ENCODE measurements at places on chromosomes 4 and X. TPM values are rescaled to one million over a fixed set of nuclear protein-coding genes. Genes with fewer than 3 reads are reported as not detected.

GRCh38 chrX:104137496-104137895 lies 19.3 kb downstream of the SLC25A53 start:
- DNase-seq, result no peak

- no peak for DNase-seq
Observed at GRCh38 chr4:143082701-143083100, 102.0 kb upstream of the USP38 start.

DNA sequence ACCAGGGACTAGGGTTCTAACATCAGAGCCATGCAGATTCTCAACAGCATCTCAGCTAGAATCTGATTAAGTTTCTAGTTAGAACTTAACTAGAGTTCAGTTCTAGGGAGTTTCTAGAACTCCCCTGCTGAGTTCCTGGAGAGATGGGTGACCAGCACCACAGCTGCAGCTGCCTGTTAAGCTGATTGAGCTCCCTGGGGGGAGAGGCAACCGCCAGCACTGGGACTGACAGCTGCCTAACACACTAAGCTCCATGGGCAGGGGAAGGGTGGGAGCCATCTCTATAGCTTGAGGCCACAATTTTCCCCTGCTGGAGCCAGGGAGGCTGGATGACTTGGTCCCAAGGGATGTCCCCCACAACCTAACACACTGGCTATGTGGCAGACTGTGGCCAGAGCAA lies 84.2 kb downstream of the CHIC1 start:
- DNase-seq, result no peak

DNA sequence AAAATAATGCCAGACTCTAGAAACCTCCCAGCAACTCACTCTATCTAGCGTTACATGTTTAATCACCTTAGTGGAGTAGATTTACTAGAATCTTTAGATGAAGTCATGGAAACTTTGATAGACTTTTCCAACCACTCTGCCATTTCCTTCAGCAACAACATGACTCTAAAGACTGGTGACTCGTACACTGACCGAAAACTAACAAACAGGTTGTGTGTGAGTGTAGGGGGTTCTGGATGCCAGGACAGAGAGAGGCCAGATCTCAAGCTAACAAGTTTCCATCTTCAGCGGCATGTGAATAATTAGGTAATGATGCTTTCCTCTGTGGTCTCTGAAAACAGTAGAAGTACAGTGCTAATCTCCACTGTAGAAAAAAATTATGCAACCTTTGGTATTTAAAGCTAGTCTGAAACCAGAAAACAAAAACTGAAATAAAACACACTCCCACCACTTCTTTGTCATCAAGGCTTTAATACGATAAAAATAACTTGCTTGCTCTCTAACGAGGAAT lies 286.4 kb downstream of the PRDM5 start:
- DNase-seq, result no peak

DNA sequence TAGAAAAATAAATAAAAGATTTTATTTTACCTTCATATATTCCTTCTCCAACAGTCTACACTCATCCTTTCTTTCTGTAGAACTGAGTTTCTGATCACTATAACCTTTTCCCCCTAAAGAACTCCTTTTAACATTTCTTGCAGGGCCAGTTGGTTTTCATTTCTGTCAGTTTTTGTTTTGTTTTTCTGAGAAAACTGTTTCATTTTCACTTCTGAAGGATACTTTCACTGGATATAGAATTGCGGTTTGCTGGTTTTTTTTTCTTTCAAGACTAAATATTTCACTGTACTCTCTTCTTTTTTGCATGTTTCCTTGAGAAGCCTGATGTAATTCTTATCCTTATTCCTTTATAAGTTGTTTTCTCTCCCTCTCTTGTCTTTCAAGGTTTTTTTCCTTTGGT lies 90.4 kb upstream of the EOLA2 start:
- no peak for DNase-seq

The MAGEC3 gene
- total RNA-seq, result not detected

DNA sequence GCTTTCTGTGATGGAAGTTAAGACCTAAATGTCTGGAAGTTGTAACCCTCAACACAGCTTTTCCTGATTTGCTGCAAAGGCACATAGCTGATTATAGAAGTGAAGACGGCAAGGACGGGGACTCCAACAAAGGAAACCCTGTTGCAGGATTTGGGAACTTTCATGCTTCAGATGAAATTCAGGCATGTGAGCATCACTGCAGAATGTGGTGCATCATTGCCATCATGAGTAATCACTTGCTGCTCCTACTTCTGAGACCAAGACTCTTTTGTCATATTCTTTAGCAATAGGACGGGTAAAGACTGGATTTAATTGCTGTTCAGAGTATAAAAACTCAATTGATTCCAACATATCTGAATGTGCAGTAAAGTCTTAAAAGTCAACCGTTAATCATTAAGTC lies 35.8 kb downstream of the YIPF6 start:
- DNase-seq, result no peak

The POU3F4 gene
- total RNA-seq, result not detected

DNA sequence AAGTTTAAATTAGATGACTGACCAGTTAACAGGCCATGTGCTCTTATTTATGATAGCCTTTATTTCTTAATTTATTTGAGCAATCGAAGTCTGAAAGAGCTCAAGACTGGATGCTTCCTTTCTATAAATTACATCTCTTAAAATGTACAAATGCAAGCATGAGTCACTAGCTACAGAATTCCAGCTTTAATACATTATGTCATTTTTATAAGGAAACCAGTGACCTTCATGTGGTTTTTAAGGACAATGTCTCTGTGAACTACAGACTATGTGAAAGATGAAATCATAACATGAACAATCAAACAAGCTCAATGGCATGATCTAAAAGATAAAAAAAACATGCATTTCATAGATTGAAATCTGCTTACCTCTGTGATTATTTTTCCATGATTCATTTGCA lies 15.4 kb downstream of the HTR2C start:
- DNase-seq, result no peak

- DNase-seq, result no peak
Observed at GRCh38 chrX:42094218-42094617, 170.9 kb upstream of the CASK start.

- no peak for DNase-seq
Observed at GRCh38 chrX:21955403-21956189, 15.1 kb downstream of the SMS start.

DNA sequence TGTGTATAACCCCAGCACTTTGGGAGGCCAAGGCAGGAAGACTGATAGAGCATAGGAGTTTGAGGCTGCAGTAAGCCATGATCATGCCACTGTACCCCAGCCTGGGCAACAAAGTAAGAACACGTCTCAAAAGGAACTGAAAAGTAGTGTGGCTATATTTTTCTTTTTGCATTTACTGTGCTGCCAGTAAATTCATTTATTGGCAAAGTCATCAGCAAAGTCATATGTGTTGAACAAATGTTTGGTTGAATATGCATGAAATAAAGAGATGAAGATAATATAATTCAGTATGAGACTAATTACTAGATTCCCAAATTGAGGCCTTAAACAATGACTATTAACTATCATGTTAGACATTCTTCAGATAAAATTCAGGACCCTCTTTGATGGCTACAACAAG lies 829.1 kb downstream of the PCDH7 start:
- no peak for DNase-seq

- no peak for DNase-seq
Observed at GRCh38 chrX:105876658-105877057, 54.3 kb downstream of the NRK start.

GRCh38 chrX:136910565-136911035 lies 30.1 kb upstream of the RBMX start:
- no peak for DNase-seq

DNA sequence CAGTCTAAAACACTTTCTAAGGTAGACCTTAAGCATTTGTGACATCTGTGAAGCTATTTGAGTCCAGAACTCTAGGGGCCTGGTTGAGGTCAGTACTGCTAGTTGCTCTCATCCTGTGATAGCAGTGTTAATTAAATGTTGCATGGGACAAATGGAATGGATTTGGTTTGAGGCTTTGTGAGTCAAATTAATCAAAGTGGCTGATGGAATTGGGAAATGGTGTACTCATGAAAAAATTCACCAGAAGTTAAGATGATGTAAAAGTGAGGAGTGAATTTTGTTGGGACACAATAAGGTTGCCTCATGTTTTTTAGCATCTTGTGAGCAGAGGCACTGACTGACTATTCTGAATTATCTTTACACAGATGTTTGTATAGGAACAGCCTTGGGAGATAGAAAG lies 99.2 kb upstream of the ARSJ start:
- DNase-seq, result no peak

GRCh38 chrX:20063716-20064351 lies 52.9 kb downstream of the MAP7D2 start:
- DNase-seq, result no peak

The RAB9A gene
- 12.6 TPM for total RNA-seq

- DNase-seq, result no peak
Observed at GRCh38 chrX:56794404-56795230, 65.6 kb downstream of the NBDY start.

The SPANXB1 gene
- not detected for total RNA-seq

DNA sequence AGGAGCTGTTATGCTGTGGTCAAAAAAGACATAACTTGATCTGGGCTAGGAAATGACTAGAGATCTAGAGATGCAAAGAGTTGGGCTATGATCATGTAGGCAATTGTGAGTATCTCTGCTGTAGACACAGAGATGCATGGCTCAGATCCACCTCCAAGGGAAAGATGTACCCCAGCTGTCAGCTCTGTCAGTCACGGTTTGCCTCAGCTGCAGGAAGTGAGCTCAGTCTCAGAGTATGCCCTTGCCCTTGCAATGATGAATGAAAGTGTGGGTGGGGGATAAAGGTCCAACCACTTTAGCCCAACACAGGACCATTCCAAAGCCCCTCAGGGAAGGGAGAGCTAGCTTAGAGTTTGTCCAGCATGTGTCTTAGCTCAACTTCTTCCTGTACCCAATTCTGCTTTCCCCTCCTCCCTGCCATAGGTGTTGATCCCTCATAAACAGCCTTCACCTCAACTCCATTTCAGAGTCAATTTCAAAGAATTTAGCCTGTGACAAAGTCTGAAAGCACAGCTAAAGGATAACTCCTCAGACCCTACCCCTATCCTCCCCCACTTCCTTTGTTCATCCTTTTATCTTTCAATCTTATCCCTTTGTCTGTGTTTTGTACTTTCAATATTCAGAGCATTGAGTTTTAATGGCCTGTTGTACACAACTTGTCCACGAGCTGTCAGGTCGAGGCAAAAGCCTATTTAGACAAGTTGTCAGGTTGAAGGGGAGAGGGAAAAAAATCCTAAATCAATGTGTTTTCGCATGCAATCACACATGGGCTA lies 90.6 kb downstream of the MID1IP1 start:
- no peak for DNase-seq

The CORIN gene
- 9.4 TPM for total RNA-seq

- no peak for DNase-seq
Observed at GRCh38 chr4:24382381-24382780, 202.0 kb downstream of the DHX15 start.

The MAGEB17 gene
- not detected for total RNA-seq

- no peak for DNase-seq
Observed at GRCh38 chr4:123578276-123579029, 181.9 kb downstream of the SPRY1 start.

DNA sequence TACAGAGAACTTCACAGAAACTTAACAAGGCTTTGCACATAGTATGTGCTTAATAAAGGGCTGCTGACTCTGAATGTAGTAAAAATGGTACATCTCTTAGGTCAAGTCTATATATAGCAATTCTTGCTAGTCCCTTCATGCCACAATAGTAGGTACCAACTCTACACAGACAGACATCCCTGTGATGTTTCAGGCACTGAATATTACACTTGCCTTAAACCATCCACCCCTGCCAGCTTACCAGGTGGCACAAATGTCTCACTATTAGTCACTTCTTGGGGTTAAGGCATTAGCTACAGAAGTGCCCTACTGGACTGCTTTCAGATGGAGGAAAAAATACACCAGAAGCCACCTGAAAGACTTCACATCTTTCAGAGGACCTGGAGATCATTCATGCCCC lies 86.3 kb upstream of the CITED1 start:
- no peak for DNase-seq

The UCHL1 gene
- 7.2 TPM for total RNA-seq

GRCh38 chrX:70554081-70554480 lies 109.4 kb downstream of the DLG3 start:
- no peak for DNase-seq

GRCh38 chr4:185120631-185120946 lies 22.5 kb upstream of the SLC25A4 start:
- no peak for DNase-seq

DNA sequence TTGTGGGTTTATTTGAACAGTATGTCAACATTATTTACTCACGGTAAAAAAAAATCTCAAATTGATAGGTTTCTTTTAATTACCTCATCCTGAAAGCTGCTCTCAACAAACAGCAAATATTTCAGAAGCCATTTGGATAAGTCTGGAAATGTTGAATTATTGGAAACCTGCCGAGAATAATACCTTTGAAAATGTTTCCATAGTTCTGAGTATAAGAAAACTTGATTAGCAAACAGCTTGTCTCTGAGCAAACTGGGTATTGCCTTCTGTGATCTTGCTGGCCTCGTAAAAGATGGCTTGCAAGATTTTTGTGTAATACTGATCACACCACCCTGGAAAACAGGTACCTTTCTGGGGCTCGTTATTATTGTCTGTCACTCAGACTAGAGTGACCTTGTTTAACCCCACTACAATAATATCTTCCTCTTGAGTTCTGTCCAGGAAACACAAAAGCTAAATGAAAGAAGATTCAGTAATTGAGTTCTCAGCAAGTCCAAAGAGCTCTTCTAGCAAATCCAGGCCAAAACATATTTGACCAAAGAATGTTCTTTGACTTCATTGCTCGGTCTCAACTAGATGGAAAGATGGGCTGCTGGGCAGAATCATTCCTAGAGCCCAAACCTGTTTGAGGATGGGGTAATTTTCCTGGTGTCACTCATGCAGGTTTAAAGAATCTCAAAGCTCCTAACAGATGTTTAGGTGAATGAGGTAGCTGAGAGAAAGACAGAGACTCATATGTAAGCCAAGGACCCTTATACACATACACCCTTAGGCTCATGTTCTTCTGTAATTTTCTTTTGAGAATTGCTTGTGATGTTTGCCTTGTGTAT lies 255.6 kb upstream of the JADE1 start:
- no peak for DNase-seq

The FAM114A1 gene
- total RNA-seq, result 53.0 TPM

The PDLIM3 gene
- 183 TPM for total RNA-seq

The ARX gene
- 0.46 TPM for total RNA-seq

Data from upper lobe of left lung (tissue), 6 donors.